ENCODE measurements at places on chromosomes 7 and 10.

DNA sequence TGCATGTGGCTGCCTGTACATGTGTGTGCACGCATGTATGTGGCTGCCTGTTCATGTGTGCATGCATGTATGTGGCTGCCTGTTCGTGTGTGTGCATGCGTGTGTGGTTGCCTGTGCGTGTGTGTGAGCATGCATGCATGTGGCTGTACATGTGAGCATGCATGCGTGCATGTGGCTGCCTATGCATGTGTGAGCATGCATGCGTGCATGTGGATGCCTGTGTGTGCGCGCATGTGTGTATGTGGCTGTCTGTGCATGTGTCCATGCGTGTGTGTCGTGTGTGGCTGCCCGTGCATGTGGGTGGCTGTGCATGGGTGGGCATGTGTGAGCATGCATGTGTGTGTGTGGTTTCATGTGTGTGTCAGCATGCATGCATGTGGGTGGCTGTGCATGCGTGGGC lies 218.3 kb downstream of the ELFN1 start:
- DNase-seq, result no peak

GRCh38 chr7:151405056-151405455 lies 4.8 kb downstream of the WDR86 start:
- DNase-seq, result no peak

DNA sequence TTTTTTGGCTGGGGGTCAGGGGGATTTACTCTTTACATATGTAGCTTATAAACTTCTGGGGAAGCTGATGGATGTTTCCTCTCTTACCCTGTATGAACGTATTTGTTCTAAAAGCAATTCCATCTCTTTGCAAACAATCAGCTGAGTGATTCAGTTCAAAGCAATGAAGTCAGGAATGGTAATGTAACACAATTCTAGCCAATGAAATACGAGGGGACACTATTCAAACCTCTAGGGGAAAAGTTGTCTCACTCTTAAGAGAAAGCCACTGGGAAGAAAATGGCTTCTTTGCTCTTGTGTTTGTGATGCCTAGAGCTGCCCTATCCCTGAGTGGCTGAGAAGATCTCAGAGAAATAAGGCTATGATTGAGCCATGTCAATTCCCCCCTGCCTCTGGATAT lies 134.8 kb upstream of the SEMA3C start:
- DNase-seq, result no peak

- no peak for DNase-seq
These were observed 559.7 kb downstream of the TCERG1L start for GRCh38 chr10:130751851-130752250.

DNA sequence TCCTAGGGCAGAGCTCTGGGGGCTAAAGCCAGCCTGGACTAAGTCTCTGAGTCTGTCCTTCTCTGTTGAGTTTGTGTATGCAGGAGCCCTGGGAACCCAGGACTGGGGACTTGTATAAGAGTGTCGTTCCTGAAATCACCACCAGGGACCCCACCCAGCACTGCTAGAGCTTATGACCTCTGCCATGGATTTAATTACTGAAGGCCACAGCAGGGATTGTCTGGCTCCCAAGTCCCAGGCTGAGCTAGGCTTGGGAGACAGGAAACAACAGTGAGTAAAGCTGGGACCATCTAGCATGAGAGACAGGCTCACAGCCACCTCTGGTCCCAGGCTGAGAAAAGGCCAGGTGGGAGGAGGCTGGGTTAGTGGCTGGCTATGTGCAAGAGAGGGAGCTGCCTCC lies 1.4 kb upstream of the TSPAN15 start:
- DNase-seq, result no peak

GRCh38 chr7:127438836-127439235 lies 46.3 kb upstream of the ZNF800 start:
- DNase-seq, result no peak

DNA sequence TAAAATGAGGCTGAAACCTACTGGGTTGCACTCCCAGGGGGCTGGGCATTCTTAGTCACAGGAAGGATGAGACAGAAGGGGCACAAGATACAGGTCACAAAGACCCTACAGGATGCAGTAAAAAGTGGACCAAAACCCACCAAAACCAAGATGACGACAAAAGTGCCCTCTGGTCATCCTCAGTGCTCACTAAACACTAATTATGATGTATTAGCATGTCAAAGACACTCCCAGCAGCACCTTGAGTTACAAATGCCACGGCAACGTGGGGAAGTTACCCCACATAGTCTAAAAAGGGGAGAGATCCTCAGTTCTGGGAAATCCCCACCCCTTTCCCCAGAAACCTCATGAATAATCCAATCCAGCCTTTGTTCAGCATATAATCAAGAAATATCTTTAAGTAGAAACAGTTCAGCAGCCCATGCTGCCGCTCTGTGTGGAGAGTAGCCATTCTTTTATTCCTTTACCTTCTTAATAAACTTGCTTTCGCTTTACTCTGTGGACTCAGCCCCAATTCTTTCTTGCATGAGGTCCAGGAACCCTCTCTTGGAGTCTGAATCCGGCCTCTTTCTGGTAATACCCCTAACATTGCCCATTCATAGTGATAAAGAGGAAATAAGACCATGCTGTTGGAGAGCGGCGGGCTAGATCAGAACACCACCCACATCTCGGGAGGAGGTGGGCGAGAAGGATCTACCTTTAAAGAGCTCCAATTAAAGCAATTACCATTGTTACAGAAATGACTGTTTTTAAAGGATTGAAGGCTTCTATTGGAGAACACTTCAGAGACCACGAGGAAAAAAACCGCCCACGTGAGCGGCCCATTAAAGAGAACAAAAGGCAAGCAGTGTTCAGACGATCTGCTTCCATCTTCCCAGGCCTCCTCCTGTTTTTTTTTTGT lies 170.9 kb downstream of the USP6NL start:
- DNase-seq, result no peak

DNA sequence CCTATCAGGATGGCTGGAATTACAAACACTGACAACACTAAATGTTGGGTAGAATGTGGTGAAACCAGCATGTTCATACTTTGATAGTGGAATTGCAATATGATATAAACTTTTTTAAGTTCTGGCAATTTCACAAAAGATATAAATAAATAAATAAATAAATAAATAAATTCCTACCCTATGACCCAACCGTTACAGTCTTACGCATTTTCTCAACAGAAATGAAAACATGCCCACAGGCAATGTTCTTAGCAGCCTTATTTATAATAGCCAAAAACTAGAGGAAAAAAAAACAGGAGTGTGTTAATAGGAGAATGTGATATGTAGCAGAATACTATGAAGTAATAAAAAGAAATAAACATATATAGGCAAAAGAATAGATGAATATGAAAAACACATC lies 318.9 kb downstream of the IPMK start:
- no peak for DNase-seq

- no peak for DNase-seq
These were observed 45.5 kb upstream of the ABLIM1 start for GRCh38 chr10:114703377-114704107.

DNA sequence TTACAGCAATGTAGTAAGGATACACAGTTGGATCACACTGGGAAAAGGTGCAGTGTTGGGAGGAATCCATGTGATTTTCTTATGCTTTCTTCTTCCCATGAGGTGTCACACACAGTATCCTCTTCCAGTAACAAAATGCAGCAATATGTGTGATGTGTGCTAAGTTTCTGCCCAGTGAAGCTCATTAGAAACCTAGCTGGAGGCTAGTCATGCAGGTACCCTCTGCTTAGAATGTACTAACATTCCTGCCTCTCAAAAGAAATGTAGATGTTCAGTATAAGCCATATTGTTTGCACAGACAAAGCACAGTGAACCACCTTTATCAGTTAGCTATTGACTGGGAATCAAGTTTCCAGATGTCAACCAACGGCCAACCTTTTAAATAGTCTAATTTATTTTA lies 12.9 kb upstream of the KCND2 start:
- no peak for DNase-seq

DNA sequence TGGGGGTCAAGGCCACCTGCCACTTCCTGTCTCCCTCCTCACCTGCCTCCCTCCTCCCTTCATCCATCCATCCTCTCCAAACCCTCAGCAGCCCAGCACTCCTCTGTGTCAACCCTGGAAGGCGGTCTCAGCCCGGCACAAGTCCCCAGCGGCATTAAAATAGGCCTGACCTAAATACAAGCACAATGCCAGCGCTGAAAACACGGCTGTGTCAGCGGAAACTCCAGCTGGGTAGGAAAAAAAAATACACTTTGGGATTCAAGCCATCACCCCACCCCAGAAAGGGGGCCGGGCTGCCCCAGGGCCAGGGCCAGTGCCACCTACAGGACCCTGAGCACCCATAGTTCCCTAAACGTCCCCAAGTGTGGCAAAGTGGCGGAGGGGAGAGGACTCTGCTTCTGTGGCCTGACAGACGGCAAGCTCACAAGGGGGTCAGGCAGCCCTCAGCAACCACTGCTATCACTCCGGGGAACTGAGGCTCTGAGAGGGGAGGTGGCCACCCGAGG lies 22.7 kb upstream of the GTF2IRD1 start:
- no peak for DNase-seq

DNA sequence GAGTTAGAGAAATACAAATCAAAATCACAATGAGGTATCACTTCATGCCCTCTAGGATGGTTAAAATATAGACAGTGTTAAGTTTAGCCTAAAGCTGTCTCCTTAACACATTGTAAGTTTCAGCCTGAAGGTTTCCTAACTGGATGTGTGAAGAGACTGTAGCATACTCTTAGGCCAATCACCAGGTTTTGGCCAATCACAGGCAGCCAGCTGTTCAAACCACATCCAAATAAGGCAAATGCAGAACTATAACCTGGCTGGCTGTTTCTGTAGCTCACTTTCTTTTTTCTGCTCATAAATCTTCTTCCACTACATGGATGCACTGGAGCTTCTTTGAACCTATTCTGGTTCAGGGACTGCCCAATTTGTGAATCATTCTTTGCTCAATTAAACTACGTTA lies 19.7 kb downstream of the ESYT2 start:
- no peak for DNase-seq

DNA sequence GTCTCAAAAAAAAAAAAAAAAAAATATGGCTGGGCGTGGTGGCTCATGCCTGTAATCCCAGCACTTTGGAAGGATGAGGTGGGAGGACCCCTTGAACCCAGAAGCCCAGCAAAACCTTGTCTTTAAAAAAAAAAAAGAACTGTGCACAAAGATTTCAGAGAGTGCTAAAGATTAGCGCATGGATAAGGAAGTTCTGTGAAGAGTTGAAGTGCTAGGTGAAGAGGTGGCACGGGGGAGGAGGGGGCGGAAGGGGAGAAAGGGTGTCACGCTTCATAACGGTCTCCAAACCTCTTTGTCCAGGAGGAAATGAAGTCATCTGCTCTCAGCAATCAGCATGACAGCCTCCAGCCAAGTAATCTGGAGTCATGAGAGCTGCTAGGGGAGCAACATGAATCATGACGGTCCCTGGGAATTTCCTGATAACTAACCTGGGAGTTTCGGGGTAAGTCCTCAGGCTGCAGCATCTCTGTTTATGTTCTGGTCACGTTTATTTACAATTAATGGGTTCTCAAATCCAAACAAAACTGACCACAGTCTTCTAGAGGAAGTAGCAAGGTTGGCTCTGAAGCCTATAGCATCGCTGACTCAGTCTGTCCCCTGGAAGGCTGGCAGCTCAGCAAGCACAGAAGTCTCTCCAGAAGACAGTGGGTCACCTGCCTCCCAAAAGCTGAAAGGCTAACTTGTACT lies 1.9 kb upstream of the PLAU start:
- DNase-seq, result no peak

GRCh38 chr10:117112220-117112619 lies 25.9 kb downstream of the VAX1 start:
- DNase-seq, result no peak

GRCh38 chr10:53356616-53357349 lies 584.2 kb upstream of the MBL2 start:
- no peak for DNase-seq

DNA sequence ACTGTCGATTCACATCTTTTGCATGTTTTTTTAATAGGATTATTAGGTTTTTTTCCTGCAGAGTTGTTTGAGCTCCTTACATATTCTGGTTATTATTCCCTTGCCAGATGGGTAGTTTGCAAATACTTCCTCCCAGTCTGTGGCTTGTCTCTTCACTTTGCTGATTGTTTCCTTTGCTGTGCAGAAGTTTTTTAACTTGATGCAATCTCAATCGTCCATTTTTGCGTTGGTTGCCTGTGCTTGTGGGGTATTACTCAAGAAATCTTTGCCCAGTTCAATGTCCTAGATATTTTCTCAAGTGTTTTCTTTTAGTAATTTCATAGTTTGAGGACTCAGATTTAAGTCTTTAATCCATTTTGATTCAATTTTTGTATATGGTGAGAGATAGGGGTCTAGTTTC lies 95.4 kb downstream of the TBXAS1 start:
- DNase-seq, result no peak

- DNase-seq, result no peak
These were observed 242.3 kb upstream of the DKK1 start for GRCh38 chr10:52071814-52072213.

DNA sequence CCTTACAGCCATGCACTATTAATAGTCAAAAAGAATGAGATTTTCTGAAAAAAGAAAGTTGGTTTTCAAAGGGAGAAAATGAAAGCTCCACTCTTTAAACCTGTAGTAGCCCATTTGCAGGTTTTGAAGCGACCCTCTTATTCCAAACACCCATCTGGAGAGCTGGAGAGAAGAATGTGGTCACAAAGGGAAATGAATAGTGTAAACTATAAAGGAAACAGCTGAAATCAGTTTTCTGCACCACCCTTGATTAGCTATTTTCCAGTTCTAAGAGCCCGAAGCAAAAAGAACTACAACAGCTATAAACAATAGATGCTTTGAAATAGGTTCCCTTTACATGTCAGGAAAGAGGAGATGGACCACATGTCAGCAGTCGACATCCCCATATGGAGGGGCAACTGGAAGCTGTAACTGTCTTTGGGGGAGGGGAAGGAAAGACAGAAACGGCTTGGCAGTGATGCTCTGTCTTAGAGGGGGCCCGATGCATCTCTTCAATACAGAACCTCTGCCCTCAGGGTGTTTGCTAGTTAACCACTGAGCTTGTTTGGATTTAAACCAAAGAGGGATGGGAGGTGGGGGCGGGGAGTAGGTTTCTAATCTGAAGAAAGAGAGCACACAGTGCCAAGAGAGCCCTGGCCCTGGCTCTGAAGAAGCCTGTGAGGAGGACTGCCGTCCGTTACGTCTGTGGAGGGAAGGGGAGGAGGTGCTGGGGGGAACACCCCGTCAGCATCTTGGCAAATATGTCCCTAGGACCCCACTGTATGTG lies 55.3 kb downstream of the CPVL start:
- no peak for DNase-seq

- DNase-seq, result no peak
These were observed 303.4 kb downstream of the PLXNA4 start for GRCh38 chr7:132272763-132273371.

DNA sequence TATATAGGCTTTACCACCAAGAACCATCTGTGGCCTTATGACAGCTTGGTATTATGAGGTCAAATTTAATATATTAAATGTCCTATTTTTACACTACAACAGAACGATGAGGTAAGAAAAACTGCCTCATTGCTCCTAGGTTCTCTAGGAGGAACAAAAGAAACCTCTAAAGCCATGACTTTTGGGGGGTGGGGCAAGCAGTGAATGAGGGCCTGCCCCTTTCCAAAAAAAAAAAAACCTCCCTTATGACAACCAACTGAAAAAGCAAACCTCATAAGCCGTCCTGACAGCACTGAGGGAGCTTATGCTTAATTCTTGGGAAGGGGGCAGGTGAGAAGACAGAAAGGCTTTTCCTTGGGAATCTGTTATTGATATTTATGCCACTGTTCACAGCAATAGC lies 116.6 kb downstream of the KMT2E start:
- DNase-seq, result no peak

- DNase-seq, result no peak
These were observed 55.5 kb downstream of the TACR2 start for GRCh38 chr10:69361303-69361614.

GRCh38 chr7:32158751-32159745 lies 88.8 kb upstream of the PDE1C start:
- DNase-seq, result no peak

- no peak for DNase-seq
These were observed 2.9 kb upstream of the MLLT10 start for GRCh38 chr10:21531164-21531563.
